ENCODE measurements at places on chromosomes 3 and 15.

DNA sequence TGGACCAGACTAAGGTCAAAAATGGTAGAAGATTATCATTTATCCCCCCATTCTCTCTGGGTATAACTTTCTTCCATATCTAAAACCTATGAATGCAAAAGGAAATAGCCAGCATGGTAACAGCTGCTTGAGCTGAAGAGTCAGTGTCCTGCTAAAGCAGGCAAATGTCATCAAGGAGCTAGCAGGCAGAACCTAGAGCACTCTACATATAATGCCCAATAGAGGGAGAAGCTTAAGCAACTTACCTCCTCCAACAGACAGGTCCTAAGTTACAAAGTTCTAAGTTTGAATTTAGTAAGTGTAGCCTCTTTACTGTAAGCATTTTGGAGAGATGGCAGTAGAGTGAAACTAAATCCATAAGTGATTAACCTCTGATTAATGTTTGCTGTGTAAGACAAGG is 7.7 kb downstream of the RAF1 start:
- DNase-seq = no peak

DNA sequence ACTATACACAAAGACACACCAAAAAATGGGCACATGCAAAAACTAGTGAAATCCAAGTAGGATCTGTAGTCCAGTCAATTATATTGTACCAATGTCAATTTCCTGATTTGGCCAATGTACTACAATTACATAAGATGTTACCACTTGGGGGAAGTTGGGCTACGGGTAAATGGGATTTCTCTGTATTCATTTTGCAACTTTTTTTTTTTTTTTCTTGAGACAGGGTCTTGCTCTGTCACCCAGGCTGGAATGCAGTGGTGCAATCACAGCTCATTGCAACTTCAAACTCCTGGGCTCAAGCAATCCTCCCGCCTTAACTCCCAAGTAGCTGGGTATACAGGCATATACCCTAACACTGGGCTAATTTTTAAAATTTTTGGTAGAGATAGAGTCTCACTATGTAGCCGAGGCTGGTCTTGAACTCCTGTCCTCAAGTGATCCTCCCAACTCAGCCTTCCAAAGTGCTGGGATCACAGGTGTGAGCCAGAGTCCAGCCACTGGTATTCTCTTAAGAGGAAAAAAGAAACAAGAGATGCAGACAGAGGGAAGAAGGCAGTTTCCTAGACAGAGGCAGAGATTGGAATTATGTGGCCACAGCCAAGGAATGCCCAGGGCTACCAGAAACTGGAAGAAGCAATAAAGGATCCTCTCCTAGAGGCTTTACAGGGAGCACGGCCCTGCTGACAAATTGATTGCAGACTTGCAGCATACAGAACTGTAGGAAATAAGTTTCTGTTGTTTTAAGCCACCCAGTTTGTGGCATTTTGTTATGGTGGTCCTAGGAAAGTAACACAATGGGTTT is 33.3 kb downstream of the TFDP2 start:
- DNase-seq = no peak

GRCh38 chr3:93843981-93844380 is 129.7 kb downstream of the PROS1 start:
- DNase-seq = no peak

- DNase-seq = no peak
Observed at GRCh38 chr3:138112362-138112761, 3.0 kb downstream of the DZIP1L start.

DNA sequence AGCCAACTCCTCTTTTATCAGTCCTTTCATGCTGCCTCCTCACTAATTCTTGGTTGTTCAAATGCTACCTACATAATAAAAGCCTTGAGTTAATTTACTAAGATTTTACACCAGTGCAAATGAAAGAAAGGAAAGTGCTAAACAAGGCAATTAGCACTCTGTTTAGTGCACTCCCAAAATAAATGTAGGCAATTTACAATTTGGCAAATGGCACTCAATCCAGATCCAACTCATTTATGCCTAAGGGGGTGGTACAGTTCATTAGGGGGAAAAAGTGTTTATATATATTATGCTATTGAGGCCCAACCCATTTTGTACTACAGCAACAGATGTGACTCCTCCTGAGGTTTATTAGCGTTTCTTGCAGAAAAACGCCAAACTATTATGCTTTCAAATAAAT is 370.1 kb downstream of the NR2F2 start:
- no peak for DNase-seq

GRCh38 chr3:9653565-9654248 is 4.4 kb downstream of the MTMR14 start:
- DNase-seq = no peak

DNA sequence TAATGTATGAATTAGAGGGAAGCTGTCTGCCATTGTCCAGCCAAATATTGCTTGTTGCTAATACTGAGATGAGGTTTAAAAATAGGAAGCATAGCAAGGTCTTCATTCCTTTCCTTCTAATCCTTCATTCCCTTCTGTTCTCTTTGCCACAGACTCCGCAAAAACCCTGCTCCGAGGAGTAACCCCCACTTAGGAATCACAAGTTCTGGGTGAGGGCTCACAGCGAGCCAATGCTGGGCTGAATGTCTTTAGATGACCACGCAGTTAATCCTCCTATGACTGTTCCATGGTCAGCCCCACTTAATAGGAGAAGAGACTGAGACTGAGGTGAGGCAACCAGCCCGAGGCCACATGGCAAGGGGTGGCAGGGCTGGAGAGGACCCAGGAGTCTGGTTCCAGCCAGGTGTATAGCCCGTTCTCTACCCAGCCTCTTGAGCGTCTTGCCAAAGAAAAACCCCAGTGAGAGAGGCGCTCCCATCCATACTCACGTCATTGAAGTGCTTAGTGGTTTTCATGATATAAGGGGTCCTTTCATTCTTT is 44.9 kb upstream of the CTSH start:
- no peak for DNase-seq

DNA sequence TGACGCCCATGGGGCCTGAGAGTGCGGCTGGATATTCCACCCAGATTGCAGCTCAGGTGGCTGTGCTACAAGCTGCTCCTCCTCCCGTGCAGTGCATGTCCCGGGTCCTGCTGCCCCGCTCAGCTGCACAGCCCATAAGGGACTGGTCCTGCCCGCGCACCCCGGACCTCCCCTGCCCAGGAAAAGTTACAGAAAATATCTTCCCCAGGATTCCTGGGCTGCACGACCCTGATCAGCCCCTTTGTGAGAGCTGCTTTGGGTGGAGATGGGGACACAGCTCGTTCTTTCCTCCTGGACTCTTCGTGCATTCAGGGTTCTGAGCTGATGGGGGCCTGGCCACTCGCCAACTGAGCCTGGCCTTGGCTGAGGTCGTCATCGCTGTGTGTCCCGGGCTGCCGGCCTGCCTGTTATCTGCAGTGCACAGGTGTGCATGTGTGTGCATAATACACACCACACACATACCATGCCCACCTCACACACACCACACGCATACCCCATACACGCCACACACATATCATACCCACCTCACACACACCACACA is 28.8 kb downstream of the APBA2 start:
- DNase-seq = no peak

DNA sequence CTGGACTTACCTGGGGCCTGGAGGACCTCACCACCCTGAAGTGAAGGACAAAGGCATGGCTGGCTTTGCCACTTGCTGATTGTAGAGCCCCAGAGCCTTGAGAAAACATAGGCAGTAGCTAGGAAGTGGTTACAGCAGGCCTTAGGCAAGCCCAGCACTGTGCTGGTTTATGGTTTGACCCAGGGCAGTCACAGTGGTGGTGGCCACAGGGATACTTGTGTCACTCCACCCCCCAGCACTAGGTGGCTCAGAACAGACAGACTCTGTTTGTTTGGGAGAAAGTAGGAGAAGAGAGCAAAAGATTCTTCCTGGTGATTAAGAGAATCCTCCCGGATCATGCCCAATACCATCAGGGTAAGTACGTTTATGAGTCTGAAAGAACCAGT is 13.2 kb upstream of the COL8A1 start:
- DNase-seq = no peak

- DNase-seq = no peak
Observed at GRCh38 chr3:17745301-17745700, 2.9 kb upstream of the TBC1D5 start.

GRCh38 chr15:93917181-93917580 is 314.2 kb upstream of the MCTP2 start:
- no peak for DNase-seq

DNA sequence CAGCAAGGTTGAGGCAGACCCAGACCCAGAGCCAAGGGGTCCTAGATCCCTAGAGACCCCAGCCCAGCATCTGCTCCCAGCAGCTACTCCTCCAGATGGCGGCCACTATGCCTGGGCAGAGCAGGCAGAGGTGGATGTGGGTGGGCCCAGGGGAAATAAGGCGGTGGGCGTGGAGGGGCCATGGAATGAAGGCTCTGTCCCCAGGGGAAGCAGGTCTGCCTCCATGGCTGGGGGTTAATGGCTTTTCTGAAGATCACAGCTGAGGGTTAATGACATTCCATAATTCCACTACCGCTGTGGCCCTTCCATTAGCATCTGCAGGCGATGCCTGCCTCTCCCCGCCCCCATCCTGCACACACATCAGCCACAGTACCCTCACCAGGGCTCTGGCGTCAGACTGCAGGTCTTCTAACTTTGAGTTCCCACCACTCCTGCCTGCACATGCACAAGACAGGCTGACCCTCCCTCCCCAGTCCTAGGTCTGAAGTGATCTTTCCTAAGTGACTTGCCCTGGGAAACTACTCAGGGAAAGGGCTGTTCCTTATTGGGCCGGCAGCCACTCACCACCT is 41.2 kb downstream of the CCDC33 start:
- no peak for DNase-seq

DNA sequence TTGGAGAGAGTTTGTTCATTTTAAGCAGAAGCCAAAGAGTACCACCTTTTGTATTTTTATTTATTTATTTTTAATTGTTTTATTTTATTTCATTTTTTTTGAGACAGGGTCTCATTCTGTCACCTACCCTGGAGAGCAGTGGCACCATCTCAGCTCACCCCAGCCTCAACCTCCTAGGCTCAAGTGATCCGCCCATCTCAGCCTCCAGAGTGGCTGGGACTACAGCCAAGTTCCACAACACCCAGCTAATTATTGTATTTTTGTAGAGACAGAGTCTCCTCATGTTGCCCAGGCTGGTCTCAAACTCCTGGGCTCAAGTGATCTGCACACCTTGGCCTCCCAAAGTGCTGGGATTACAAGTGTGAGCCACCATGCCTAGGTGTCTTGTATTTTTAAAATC is 9.6 kb downstream of the CCR8 start:
- DNase-seq = no peak

GRCh38 chr15:62841269-62841628 is 201.3 kb upstream of the TPM1 start:
- DNase-seq = no peak

- DNase-seq = no peak
Observed at GRCh38 chr15:63818191-63818590, 15.6 kb downstream of the HERC1 start.

DNA sequence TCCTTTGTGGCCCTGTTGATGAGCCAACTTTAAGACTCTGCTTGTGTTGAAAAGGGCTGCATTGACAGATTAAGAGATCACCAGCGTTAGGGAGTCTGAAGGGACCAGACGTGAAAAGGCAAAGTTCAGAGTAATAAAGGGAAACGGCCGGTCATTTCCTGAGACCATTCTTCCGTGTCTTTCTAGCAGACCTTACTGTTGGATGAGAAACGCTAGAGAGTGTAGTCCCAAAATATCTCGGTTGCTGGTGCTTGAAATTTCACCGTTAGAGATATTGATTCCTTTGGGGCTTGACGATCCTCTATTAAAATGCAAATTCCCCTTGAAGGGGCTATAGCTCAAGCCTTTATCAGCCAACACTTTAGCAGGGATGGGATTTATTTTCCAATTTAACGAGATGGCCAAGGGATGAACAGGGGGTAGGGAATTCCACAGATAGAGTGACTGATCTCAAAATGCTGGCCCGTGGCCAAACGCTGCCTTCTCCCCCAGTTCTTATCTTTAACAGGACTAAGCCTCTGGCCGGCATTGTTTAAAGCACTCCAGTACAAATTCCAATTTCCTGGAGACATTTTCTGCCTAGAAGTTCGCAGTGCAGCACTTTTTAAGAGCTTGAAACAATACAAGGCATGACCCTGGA is 250.4 kb downstream of the TJP1 start:
- DNase-seq = no peak

DNA sequence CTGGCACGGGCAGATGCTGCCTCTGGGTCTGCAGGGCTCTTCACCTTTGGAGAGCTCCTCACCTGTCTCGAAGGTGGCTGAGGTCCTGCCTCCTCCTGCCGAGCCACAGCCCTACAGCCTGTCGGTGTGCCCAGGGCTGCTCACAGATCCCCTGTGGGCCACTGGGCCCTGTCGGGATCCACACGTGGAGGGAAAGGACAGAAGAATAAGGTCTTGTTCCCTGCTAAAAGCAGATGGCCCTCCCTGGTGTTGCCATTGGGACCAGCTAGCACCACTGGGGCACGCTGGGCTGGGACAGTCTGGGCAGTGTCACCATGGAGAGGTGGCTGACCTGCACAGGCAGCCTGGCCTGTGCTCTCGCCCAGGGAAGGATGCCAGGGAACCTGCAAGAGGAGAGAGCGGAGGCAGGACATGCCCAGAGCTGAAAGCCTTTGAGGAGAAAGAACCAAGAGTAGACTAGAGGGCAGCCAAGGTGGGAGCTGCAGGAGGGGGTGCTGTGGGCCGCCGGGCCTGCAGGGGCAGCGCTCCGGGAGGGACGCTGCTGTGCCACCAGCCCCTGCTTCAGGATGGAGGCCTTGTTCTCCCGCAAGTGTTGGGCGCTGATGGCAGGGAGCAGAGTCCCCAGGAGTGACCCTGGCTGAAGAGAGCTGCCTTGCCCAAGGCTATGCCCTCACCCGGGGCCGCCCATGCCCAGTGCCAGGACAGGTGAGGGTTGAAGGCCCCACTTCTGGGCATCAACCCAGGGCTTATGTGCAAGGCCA is 210.2 kb downstream of the XXYLT1 start:
- DNase-seq = no peak

- no peak for DNase-seq
Observed at GRCh38 chr3:113148284-113148683, 63.1 kb upstream of the BOC start.

GRCh38 chr3:106913111-106913698 is 464.0 kb upstream of the CCDC54 start:
- no peak for DNase-seq

DNA sequence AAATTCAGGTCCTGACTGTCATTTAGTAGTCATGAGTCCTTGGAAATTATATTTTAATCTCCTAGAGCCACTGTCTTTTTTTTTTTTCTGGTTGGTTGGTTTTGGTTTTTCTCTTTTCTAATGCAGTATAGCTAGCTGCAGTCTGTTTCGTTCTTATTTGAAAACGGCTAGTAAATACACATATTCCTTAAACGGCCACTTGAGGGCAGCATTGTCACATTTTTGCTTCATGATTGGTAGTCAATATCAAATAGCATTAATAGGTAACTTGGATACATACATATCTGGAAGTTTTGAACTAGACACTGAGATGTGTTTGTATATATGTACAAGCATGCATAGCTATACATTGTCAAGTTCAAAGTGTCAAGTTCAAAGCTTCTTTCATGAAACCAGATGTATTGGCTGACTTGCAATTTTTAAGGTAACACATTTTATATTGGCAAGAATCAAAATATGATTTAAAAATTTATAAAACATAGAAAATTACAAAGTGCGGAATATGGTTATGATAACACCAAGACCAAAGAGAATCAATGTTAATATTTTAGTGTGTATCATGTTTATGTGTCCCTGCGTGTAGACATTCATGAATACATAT is 22.5 kb downstream of the GABRA5 start:
- peak; percentile 33 for DNase-seq

Measured in HuH-7.5 (cell line).